ENCODE measurements at places on chromosomes 16 and 17. TPM values are rescaled to one million over a fixed set of nuclear protein-coding genes. Genes with fewer than 3 reads are reported as not detected.

Gene CRISPLD2
- not detected for polyA plus RNA-seq

Gene PRAC2
- not detected for polyA plus RNA-seq

Gene GRAP
- polyA plus RNA-seq, result 49.8 TPM

Gene OTOA
- polyA plus RNA-seq, result not detected

Gene WSCD1
- not detected for polyA plus RNA-seq

Gene CACNB1
- polyA plus RNA-seq, result not detected

Gene NACA2
- not detected for polyA plus RNA-seq

Gene SCNN1B
- not detected for polyA plus RNA-seq

Gene CCDC92B
- not detected for polyA plus RNA-seq

Gene GUCY2D
- polyA plus RNA-seq, result not detected
